H1 (cell line): ENCODE measurements at places on chromosomes 12 and 14. TPM values are rescaled to one million over a fixed set of nuclear protein-coding genes. Genes with fewer than 3 reads are reported as not detected.

DNA sequence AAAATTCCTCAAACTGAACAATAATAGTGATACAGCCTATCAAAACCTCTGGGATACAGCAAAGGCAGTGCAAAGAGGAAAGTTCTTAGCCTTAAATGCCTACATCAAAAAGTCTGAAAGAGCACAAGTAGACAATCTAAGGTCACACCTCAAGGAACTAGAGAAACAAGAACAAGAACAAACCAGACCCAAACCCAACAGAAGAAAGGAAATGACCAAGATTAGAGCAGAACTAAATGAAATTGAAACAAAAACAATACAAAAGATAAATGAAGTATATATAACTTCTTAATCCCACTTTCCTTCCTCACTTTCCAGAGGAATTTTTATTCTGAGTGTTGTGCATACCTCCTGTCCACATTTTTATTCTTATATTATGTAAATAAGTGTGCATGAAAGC, 192.0 kb downstream of the FUT8 start:
- H3K27ac ChIP-seq = no peak overlapping the region
- no peaks in the 10 kb centered on the region for H3K36me3 ChIP-seq
- no peak overlapping the region for H3K4me3 ChIP-seq
- no peak for DNase-seq
- H3K27me3 ChIP-seq = no peaks in the 10 kb centered on the region

GRCh38 chr12:7989827-7990491, 42.6 kb upstream of the FOXJ2 start:
- H3K4me3 ChIP-seq = no peak overlapping the region
- no peaks in the 10 kb centered on the region for H3K27me3 ChIP-seq
- DNase-seq = no peak

DNA sequence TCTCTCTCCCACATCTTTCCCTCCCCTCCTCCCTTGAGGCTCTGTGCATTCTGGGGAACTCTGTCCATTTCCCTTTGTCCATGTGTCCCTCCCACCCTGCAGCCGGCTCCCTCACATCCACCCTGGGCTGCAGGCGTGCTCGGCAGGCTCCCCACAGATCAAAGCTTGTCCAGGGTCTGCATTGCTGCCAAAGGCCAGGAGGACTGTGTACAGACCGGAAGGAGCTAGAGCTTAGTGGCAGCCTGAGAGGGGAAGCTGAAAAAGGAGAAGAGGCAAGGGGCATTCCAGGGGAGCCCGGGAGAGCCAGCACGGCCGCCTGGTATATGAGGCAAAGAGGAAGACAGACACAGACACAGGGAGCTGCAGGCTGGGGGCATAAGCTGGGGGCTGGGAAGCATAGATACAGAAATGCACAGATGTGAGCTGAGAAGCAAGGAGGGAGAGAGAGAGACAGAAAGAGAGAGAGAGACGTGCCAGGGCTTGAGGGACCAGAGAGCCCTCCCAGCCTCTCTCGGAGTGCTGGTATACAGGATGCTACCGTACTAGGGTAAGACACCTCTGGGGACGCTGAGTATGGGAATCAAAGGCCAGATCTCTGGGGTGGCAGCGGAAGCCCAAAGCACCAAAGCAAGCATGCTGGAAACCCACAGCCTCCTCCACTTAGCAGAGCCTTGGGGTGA, 3.3 kb downstream of the CD4 start:
- DNase-seq = no peak
- H3K27me3 ChIP-seq = no peaks in the 10 kb centered on the region
- no peaks in the 10 kb centered on the region for H3K36me3 ChIP-seq

DNA sequence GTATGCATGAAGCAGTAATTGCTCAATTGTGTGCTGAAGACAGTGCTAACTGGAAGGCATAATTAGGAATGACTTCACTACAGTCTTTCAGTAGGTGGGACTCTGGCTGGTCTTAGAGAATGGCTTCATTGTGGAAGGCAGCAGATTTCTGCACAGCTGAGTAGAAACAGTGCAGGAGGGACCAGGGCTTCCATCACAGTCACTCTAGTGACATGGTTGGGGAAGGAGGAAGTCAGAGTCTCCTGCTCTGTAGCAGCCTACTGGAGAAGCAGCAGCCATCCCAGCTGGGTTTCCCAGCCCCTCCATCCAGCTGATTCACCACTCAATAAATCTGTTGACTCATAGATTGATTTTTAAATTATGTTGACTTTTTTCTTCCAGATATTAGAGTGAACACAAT, 80.6 kb upstream of the DBX2 start:
- H3K4me1 ChIP-seq = no peaks in the 10 kb centered on the region
- H3K27ac ChIP-seq = no peak overlapping the region
- H3K27me3 ChIP-seq = no peaks in the 10 kb centered on the region
- no peak for DNase-seq
- H3K4me3 ChIP-seq = no peak overlapping the region

The ZBTB39 gene
- total RNA-seq = 24.5 and 25.0 TPM in 2 replicates

The VASH1 gene
- total RNA-seq = 6.4 and 7.7 TPM in 2 replicates

The HPD gene
- total RNA-seq = 0.38 and 0.56 TPM in 2 replicates
